ENCODE measurements at places on chromosomes 12 and 14. TPM values are rescaled to one million over a fixed set of nuclear protein-coding genes. Genes with fewer than 3 reads are reported as not detected.

TMEM229B gene
- 2.2 TPM for total RNA-seq

DNA sequence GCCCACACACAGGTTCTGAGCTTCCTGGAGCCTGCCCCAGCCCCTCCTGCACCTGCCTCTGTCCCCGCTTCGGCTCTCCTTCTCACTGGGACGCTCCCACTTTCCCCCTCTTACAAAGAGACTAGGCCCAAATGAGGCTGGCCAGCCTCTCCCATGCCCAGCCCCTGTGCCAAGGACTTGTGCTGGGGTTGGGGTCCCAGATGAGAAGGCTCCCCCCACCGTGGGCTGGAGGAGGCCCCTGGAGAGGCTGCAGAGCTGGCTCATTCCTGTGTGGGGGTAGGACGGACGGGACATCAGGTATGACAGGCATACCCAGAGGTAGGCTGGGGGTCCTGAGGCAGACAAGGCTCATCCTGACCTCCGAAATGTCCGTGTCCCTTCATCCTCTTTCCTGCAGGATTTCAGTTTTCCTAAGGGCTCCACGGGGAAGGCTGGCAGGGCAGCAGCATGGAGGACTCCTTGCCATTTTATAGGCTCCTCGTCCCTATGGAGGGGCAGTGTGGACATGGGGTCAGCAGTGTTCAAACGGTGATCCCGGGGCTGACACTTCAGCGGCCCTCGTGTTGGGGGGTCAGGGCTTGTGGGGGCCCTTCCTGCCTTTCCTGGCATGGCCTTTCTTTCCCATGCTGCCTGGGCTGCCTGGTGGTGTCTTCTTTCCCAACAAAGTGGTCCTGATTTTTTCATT is 49.1 kb upstream of the MEG3 start:
- no peak for DNase-seq

GRCh38 chr12:51528852-51529650 is 62.0 kb upstream of the SCN8A start:
- no peak for DNase-seq

- peak; percentile 94 for DNase-seq
Observed at GRCh38 chr12:91778938-91779400, 366.7 kb downstream of the BTG1 start.
